Heart right ventricle (tissue), 16 donors: ENCODE measurements at places on chromosomes 16 and 17. TPM values are rescaled to one million over a fixed set of nuclear protein-coding genes. Genes with fewer than 3 reads are reported as not detected.
A peak's percentile ranks its signal among the peaks of the same experiment; 100 is the strongest.

- H3K27me3 ChIP-seq: no peaks in the 10 kb centered on the region
- H3K27ac ChIP-seq: no peak overlapping the region
- H3K36me3 ChIP-seq: no peaks in the 10 kb centered on the region
- DNase-seq: no peak
Measured at GRCh38 chr17:57956291-57957119, 1.3 kb upstream of the CUEDC1 start.

- H3K27me3 ChIP-seq: no peaks in the 10 kb centered on the region
- H3K4me1 ChIP-seq: peaks cover 10% of the 10 kb centered on the region
- no peak overlapping the region for H3K4me3 ChIP-seq
- H3K27ac ChIP-seq: no peak overlapping the region
- H3K36me3 ChIP-seq: no peaks in the 10 kb centered on the region
Measured at GRCh38 chr16:78485188-78485916, 385.9 kb downstream of the WWOX start.

The TSNAXIP1 gene
- total RNA-seq: 0.45 TPM

GRCh38 chr16:65621640-65622039, 499.8 kb upstream of the CDH11 start:
- H3K4me1 ChIP-seq: no peaks in the 10 kb centered on the region
- H3K36me3 ChIP-seq: no peaks in the 10 kb centered on the region
- peaks cover 26% of the 10 kb centered on the region for H3K27me3 ChIP-seq

DNA sequence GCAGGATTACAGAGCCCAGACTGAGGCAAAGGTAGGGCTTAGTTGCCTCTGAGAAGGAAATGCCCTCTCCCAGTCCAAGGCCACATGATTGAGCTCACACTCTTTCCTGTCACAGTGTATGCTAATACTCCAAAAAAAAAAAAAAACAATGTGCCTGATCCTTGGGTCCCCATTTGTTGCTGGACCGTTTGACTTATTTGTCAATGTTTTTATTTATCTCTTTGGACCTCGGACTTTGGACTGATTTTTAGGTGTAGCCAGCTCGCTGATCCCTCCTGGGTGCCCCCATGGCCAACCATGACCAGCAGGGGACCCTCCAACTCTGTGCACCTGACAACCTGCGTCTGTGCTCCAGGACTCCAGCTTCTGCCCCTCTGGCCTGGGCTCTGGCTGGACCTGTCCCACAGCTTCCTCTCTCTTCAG, 622 bp upstream of the CCL16 start:
- H3K4me1 ChIP-seq: peaks cover 2% of the 10 kb centered on the region
- H3K36me3 ChIP-seq: no peaks in the 10 kb centered on the region
- no peak overlapping the region for H3K4me3 ChIP-seq
- H3K27me3 ChIP-seq: no peaks in the 10 kb centered on the region
- DNase-seq: no peak
- no peak overlapping the region for H3K27ac ChIP-seq

The PIMREG gene
- not detected for total RNA-seq

GRCh38 chr17:13415871-13416416, 185.8 kb downstream of the HS3ST3A1 start:
- H3K27me3 ChIP-seq: no peaks in the 10 kb centered on the region
- DNase-seq: peak; percentile 35
- H3K27ac ChIP-seq: peak overlapping the region; percentile 59
- no peak overlapping the region for H3K4me3 ChIP-seq

The CTRB1 gene
- total RNA-seq: 2.9 TPM

- no peak overlapping the region for H3K4me3 ChIP-seq
- no peaks in the 10 kb centered on the region for H3K36me3 ChIP-seq
- no peaks in the 10 kb centered on the region for H3K4me1 ChIP-seq
- H3K27me3 ChIP-seq: no peaks in the 10 kb centered on the region
- H3K27ac ChIP-seq: no peak overlapping the region
Measured at GRCh38 chr17:78580277-78580804, 3.1 kb upstream of the DNAH17 start.

The NTN3 gene
- total RNA-seq: 0.18 TPM

GRCh38 chr17:70137451-70138230, 31.7 kb upstream of the KCNJ2 start:
- H3K36me3 ChIP-seq: no peaks in the 10 kb centered on the region
- H3K4me1 ChIP-seq: peaks cover 18% of the 10 kb centered on the region
- peak overlapping the region; percentile 47 for H3K4me3 ChIP-seq
- DNase-seq: peak; percentile 57
- H3K27ac ChIP-seq: peak overlapping the region; percentile 79

The CRHR1 gene
- not detected for total RNA-seq

DNA sequence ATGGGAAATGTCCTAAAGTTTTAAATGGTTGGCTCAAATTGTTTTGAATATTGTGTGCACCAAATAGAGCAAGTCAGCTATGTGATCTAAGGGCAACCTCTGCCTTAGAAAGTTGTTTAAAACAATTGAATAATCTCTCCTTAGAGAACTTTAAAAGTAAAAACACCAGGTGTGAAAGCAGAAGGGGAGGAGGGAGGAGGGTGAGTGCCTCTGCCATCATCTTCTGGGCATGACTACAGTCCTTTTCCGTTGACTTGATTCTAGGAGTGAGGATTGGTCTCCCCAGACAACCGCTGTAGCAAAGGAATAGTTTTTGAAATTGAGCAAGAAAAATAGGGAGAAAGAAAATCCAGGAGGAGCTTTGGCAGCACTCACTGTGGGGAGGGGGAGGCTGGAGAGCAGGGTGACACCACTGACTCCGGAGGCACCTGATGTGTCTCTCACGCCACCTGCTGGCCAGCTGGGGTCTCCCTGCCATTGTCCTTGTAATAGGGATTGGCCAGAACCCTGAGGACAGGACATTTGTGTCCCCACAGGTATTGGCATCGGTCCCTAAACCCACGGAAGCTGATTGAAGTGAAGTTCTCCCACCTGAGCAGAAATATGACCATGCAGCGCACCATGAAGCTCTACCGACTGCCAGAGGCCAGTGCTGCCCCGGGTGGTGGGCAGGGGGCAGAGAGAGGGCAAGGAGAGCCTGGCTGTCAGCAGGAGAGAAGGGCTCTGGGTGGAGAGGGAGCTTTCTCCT, 33.3 kb downstream of the PLCD3 start:
- H3K4me3 ChIP-seq: no peak overlapping the region
- H3K4me1 ChIP-seq: peaks cover 9% of the 10 kb centered on the region
- no peaks in the 10 kb centered on the region for H3K27me3 ChIP-seq
- peaks cover 95% of the 10 kb centered on the region for H3K36me3 ChIP-seq

DNA sequence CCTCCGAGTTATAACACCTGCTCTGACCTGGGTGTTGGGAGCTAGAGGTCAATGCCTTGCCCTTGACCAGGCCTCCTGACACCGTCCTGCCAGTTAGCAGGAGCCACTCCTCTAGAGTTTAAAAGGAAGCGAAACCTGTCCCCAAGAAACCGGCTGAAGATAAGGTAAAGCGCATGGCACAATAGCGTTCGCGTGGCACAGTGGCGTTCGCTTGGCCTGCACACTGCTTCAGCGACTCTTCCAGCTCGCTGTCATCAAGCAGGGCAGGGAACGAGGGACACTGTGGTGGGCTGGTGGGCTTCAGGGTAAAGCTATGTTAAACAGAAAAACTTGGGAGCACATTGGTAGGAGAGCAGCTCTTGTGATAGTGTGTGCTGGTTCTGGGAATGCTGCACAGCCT, 28.2 kb upstream of the ETV4 start:
- no peaks in the 10 kb centered on the region for H3K27me3 ChIP-seq
- no peak overlapping the region for H3K27ac ChIP-seq
- no peaks in the 10 kb centered on the region for H3K36me3 ChIP-seq
- H3K4me1 ChIP-seq: peaks cover 32% of the 10 kb centered on the region
- no peak for DNase-seq

The TMEM88 gene
- total RNA-seq: 35.6 TPM

- H3K27me3 ChIP-seq: no peaks in the 10 kb centered on the region
- H3K27ac ChIP-seq: no peak overlapping the region
- no peaks in the 10 kb centered on the region for H3K36me3 ChIP-seq
- H3K4me1 ChIP-seq: peaks cover 20% of the 10 kb centered on the region
- H3K4me3 ChIP-seq: no peak overlapping the region
- DNase-seq: no peak
Measured at GRCh38 chr16:64982581-64982980, 139.3 kb downstream of the CDH11 start.

The GRAP gene
- 0.99 TPM for total RNA-seq

The AXIN2 gene
- total RNA-seq: 19.2 TPM

DNA sequence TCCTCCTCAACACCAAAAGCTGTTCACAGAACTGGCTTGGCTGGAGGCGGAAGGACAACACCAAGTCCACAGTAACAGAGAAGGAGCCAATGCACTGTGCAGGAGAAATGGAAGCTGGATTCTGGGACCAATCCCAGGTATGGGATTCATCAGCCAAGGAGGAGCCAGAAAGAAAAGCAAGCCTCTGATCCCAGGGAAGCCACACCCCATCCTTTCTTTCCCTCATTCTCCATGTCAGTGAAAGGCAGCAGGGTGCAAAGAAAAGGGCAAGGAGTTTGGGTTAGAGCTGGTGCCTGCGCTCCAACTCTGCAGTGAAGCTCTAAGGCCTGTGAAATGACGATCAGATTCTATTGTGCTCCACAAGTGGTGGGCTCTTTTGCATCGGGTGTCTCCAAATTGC, 11.0 kb downstream of the DCAKD start:
- H3K27me3 ChIP-seq: no peaks in the 10 kb centered on the region
- H3K4me3 ChIP-seq: no peak overlapping the region
- peaks cover 42% of the 10 kb centered on the region for H3K4me1 ChIP-seq
- no peaks in the 10 kb centered on the region for H3K36me3 ChIP-seq
- no peak for DNase-seq
- H3K27ac ChIP-seq: no peak overlapping the region

- DNase-seq: no peak
- no peaks in the 10 kb centered on the region for H3K36me3 ChIP-seq
- H3K4me1 ChIP-seq: no peaks in the 10 kb centered on the region
- no peak overlapping the region for H3K27ac ChIP-seq
- peaks cover 67% of the 10 kb centered on the region for H3K27me3 ChIP-seq
Measured at GRCh38 chr17:48816438-48816773, 623 bp downstream of the TTLL6 start.

The MEFV gene
- 0.49 TPM for total RNA-seq

DNA sequence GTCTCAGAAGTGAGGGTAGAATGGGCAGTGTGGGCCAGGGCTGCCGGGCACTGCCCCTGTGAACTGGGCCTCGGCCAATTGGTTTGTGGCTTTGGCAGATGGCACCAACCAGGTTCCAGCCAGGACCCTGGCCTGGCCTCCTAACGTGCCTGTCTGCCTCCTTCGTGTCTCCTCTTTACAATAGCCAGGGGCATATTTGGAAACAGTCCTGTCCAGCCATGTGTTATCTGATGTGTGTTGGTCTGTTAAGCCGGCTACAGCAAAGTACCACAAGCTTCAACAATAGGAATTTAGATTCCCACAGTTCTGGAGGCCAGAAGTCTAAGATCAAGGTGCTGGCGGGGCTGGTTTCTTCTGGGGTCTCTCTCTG, 14.6 kb downstream of the CRISPLD2 start:
- H3K4me1 ChIP-seq: no peaks in the 10 kb centered on the region
- DNase-seq: no peak
- peaks cover 43% of the 10 kb centered on the region for H3K36me3 ChIP-seq
- H3K4me3 ChIP-seq: no peak overlapping the region
- H3K27ac ChIP-seq: no peak overlapping the region
- H3K27me3 ChIP-seq: no peaks in the 10 kb centered on the region

DNA sequence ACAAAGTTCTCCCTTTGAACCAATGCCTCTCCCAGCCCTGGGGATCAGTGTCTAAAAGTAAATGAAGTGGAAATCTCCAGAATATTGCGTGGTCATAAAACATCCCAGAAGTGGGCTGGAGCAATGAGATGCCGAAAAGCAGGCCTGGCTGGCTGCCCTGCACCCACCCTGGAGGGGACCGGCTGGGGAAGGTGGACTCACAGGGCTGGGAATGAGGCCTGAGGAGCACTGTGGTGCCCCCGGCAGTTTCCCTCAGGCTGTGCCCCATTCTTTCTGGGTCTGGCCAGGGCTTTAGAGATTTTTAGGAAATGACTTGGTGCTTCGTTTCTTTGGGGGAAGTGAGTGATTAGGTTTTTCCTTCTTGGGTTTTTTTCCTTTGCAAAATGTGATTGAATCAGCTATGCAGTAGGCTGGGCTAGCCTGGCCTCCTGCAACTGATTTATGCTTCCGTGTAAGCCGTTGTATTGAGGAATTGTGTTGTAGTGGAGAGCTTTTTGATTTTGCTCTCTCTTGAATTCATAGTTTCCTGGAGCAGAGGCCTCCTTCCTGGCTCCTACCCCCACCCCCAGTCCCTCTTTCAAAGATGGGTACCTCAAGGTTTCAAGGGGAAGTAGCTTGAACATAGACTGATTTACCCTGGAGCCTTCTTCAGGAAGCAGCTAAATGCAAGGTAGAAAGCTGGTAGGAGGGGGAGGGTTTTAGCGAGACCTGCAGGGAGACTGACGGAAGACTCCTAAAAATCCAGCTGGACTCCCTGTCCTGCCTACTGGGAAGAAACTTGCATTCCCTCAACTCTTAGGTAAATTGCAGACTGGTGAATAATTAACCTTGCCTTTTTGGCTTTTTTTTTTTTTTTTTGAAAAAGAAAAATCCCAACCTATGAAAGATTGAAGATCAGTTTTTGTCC, 170.2 kb downstream of the RAB11FIP4 start:
- H3K4me3 ChIP-seq: no peak overlapping the region
- H3K27me3 ChIP-seq: no peaks in the 10 kb centered on the region
- no peak for DNase-seq
- H3K27ac ChIP-seq: peak overlapping the region; percentile 94

The KRTAP4-4 gene
- total RNA-seq: not detected

- no peaks in the 10 kb centered on the region for H3K4me1 ChIP-seq
- H3K27ac ChIP-seq: no peak overlapping the region
- H3K4me3 ChIP-seq: no peak overlapping the region
- H3K36me3 ChIP-seq: no peaks in the 10 kb centered on the region
- no peak for DNase-seq
Measured at GRCh38 chr17:38620551-38621277, 15.0 kb upstream of the SRCIN1 start.
